Stimulated activated CD4-positive, alpha-beta T cell treated with anti-CD3 and anti-CD28 coated beads, Interleukin-1b, Interleukin-23, amount 100 ng/mL, for 1 hour (primary cell): ENCODE measurements at places on chromosomes 2 and 18.

DNA sequence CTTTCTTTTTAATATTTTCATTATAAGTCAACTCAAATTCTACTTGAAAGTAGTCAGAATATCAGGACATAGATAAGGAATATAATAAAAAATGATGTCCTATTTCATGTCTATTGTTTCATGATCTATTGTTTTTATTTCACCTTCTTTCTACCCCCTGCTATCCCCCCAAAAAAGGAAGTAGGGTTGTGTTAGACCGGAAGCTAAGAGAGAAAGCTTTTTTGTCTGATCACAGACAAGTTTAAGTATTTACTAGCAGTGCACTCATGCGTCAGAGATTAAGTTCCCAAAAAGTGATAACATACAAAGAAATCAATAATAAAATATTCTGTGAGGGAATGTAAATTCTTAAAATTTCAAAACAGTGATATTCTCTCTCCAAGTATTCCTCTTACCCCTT is 447.1 kb upstream of the CNTNAP5 start:
- DNase-seq = no peak

GRCh38 chr2:54341656-54342055 is 85.6 kb upstream of the TSPYL6 start:
- no peak for DNase-seq

DNA sequence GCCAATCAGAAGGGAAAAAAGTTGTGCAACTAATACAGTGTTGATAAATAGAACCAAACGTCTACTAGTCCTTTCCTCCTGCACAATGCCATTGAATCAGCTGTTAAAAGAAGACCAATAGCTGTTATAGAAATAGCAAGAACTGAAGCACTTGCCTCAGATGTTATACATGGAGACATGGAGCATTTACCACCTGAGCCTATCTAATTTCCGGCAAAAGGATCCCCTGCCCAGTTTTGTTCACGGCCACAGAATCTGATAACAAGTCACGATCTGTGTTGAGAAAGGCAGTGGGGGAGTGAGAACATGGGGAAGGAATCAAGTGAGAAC is 285.4 kb downstream of the ZEB2 start:
- DNase-seq = no peak

GRCh38 chr2:239663364-239663924 is 262.6 kb upstream of the HDAC4 start:
- no peak for DNase-seq

DNA sequence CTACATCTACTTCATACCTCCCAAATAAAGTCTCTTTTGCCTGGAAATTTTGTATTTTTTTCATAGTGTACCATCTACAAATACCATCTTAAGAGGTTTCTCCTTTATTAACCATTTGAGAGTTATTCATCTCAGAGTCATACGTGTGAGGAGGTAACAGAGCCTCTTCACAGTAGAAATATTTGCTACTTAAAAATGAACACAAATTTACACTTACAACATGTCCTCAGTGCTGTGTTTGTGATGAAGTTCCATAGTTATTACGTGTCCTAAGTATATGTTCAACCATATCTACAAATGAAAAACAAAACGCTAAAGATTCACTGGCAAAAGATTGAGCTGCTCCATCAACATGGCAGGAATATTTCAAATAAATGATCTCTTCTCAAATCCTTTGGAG is 48.5 kb upstream of the HNRNPA3 start:
- DNase-seq = no peak

GRCh38 chr2:239596253-239596652 is 195.4 kb upstream of the HDAC4 start:
- DNase-seq = no peak
